ENCODE measurements at places on chromosomes 7 and 10.

DNA sequence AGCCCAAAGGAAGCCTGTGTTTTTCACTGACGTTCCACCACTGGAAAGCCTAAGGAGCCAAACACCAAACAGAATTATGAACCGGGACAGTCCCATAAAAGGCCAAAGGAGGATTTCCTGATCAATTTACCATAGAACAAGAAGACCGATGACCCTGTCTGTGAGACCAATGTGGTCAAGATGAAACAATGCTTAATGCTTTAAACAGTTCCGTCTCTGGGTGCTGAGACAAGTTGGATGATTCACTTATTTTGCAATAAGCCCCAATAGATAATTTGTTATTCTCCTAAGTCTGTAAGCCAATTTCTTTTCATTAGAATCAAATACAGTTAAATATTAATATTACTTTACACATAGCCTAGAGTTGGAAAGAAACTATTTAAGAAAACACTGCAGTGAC lies 134.9 kb downstream of the MICU1 start:
- no peak for DNase-seq

DNA sequence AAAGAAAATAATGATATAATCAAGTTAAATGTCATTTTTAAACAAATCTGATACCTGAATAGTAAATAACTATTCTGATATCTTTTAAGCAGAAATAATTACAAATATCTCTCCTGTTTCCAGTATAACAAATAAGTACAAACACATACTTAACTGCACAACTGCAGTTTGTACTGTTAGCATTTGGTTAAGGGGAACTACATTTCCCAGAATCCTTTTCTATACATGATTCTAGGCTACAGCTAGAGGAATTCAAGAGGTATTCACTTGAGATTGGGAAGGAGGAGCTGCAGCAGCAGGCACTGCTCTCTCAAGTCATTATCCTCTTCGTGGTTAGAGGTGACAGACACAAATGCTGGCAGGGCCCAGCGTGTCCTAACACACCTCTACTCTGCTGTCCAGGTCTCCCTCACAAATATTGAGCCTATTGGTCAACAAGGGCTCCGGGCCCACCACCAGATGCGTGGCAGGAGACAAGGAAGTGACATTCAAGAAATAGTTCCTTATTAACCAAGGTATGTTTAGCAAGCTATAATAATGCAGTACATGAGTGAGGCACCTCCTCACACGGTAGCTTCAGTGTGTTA lies 255.1 kb upstream of the MKLN1 start:
- DNase-seq = no peak

- no peak for DNase-seq
These were observed 177.7 kb downstream of the ACTR3B start for GRCh38 chr7:152937282-152937681.

GRCh38 chr7:47787249-47788069 lies 160.8 kb downstream of the PKD1L1 start:
- DNase-seq = no peak

- DNase-seq = no peak
These were observed 7.8 kb upstream of the PDCD4 start for GRCh38 chr10:110863956-110864355.

GRCh38 chr7:80686576-80686975 lies 48.1 kb downstream of the CD36 start:
- no peak for DNase-seq

DNA sequence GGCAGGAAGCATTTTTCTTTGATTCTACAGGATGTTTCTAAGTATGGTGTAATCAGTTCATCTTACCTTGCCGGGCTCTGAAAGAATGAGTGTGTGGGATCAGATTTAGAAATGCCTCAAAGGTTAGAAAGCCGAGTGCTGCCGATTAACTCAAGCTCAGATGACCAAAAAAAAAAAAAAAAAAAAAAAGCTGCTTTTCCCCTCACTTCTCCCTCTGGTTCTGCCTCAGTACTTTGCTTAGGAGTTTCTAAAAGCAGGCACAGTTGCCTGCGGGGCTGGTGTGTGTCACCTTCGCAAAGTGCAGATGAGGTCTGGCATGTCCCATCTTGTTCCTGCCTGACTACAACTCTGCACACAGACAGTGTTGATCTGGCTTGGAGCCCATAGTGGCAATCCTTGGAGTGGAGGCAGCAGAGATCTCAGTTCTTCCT lies 47.0 kb downstream of the KIAA1217 start:
- no peak for DNase-seq

- DNase-seq = no peak
These were observed 219.3 kb downstream of the WDR11 start for GRCh38 chr10:121070275-121071070.

- DNase-seq = no peak
These were observed 514.8 kb downstream of the AUTS2 start for GRCh38 chr7:70113078-70113477.

GRCh38 chr7:131284702-131285419 lies 42.8 kb upstream of the MKLN1 start:
- no peak for DNase-seq

DNA sequence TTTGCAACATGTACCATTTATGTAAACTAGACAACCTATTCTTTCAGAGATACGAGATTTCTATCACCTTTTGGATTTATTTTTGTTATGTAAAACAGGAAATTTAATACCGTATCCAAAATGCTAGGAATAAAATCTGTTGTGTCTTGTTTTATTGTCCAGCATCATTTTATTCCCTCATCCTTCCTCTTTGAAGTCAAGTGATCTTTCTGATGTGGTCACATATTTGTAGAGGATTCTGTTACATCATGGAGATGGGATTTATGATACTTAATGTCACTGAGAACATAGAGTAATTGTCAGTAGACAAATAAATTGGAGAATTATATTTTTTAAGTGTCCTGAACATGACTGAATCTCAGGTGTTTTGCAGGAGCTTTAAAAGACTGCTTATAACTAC lies 64.7 kb downstream of the ZNF277 start:
- DNase-seq = no peak

DNA sequence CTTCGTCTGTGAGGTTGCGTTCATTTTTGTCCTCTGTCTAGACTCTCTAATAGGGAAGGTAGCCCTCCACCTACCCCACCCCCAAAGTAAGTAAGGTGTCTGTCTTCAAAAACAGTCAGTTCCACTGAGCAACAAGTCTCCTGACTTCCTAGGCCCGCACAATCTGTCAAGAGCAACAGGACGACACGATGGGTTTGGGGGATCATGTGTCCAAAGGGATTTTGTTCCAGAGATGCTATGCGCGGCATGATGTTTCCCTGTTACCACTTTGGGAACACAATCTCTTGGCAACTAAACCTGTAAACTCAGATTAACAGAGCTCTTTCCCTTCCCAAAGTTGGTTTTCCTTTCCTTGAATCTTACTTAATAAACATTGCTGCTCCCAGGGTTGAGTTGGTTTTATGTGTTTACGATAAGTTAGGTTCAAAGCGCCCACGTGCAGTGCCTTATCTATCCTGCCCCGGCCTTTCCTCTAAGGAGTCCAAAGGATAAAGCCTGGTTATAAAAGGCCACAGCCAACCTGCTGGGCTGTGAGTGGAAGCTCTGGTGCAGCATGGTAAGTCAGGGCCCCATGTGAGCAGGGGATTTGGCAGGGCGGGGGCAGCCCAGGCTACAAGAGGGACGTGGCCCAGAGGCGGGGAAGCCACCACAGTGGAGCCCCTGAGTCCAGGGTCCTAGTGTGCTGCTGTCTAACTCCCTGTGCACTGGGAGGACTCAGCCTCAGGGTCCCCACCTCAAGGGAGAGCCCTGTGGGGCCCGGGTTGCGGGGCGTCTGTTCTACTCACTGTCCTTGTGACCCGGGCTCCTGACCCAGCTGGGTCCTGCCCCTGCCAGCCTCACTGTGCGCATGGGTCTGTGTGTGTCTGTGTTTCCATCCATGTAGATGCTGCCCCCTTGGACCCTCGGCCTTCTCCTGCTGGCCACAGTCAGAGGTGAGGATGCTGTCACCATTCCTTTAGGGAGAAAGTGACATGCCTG lies at the start of gene PNLIPRP2:
Gene PNLIPRP2, plus strand, starts transcription at position 531 of the 978 bp plus-strand sequence.
- DNase-seq = no peak

DNA sequence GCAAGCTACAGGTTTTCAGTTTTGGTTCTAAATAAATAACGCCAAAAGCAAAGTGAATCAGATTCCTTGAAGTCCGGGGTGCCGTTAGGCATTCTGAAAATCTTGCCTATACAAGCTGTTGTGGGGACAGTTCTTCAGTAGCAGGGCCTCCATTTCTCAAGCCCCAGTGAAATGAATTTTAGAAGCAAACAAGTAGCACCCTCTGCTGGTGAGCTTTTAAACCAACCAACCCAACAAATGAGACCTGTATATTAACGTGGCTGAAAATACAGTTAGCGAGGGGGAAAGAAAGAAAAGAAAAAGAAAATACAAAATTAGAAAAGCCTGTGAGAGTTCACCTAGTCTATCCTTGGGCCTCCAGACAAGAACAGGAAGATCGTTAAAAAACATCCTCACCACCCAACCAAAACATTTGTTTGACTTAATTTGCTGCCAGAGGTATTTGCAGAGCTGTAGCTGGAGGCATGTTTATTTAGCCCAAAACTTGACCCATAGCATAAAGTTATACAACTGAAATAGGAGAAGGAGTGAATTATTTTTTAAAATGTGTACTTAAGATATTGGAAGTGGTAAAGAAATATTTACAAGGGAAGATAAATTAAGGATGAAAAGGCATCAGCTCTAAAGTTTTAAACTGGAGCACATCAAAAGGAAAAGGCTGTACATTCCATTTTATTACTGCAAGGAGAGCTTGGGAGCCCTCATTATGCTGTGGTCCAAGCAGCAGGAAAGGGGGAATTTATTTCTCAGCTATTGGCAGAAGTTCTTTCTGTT lies 98.9 kb downstream of the DYNC1I1 start:
- no peak for DNase-seq

DNA sequence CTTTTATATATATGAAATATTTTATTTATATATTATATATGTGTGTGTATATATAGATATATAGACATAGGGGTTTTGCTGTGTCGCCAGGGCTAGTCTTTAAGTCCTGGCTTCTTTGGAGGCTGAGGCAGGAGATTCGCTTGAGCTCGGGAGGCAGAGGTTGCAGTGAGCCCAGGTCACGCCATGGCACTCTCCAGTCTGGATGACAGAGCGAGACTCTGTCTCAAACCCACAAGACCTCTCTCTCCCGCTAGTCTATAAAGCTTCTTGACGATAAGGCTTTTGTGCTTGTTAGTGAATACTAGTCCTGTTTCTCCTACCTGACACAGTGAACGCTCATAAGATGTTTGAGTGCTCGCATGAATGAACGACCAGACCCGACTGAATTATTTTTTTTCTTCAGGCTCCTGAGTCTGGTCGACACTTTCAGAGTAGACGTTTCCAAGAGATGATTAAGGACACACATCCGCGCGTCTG lies 577 bp upstream of the DDX21 start:
- DNase-seq = no peak

GRCh38 chr10:131727560-131727959 lies 173.2 kb upstream of the PPP2R2D start:
- no peak for DNase-seq

GRCh38 chr10:96947036-96947435 lies 114.9 kb downstream of the LCOR start:
- DNase-seq = no peak

DNA sequence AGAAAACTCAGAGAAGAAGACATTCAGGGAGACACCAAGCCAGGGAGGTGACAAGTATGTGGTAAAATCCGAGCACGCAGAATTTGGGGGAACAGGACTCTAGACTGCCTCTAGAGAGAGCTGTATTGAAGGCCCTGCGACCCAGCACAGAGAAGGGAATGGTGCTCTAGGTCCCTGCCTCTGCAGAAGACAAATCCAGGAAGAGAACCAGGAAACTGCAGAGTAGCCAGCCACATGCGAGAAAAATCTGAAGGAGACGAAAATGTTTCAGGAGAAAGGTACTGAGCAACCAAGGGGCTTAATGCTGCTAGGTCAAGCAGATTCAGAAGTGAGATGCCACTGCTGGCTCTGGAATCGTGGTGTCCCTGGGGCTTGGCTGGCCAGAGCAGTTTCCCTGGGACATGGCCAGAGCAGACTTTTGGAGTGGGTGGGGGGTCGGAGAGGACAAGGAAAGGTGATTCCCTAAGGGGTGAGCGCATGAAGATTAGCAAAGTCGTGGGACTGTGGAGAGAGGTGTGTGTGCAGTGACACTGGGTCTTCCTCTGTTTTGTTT lies 158.0 kb upstream of the KLF6 start:
- DNase-seq = no peak

- DNase-seq = no peak
These were observed 92.7 kb downstream of the SEMA3D start for GRCh38 chr7:85094046-85094725.

DNA sequence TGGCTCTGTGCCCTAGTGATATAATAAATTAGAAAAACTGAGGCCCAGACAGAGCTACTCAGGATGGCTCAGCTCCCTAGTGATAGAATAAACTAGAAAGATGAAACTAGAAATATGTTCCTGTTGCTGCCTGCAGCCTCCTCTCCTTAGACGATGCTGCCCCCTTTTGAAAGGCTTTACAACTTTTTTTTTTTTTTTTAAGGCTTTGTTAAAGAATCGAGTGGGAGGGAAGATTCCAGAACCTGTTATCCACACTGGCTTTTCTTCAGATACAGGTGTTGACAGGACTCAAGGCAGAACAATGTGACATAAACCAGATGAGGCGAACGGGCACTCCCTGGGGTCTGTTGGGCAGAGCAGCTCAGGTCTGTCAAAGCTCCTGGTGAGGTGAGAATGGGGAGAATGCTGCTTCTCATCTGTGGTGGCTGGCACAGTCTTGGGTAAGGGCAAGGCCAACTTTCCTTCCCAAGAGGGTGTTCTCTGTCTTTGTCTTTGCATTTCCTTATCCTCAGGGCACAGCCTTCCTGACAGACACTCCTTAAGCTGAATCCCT lies 175.1 kb downstream of the COBL start:
- DNase-seq = no peak

GRCh38 chr7:45001138-45001694 lies 1.2 kb downstream of the CCM2 start:
- DNase-seq = peak; percentile 45

DNA sequence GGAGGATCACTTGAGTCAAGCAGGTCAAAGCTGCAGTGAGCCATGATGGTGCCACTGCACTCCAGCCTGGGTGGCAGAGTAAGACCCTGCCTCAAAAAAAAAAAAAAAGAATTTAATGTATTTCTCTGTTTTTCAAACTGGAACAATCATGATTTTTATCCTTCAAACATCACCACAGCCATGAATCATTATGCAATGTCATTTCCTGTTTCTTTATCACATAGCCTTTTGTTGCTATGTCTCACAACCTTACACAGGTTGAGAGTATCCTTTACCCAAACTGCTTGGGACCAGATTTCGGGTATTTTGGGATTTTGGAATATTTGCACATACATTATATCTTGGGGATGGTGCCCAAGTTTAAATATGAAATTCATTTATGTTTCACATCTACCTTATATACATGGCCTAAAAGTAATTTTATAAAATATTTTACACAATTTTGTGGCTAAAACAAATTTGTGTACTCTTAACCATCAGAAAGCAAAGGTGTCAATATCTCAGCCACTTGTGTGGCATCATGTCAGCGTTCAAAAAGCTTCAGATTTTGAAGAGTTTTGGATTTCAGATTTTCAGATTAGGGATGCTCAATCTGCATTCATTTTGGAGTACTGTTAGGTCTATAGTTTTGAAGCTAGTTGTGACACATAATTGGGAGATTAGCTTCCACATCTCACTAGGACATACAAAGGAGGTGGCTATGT lies 8.2 kb downstream of the NT5C3A start:
- DNase-seq = no peak

GRCh38 chr10:36017137-36017536 lies 375.0 kb upstream of the FZD8 start:
- DNase-seq = no peak

All from T-helper 9 cell (primary cell).